ENCODE measurements at places on chromosomes 7 and 10. TPM values are rescaled to one million over a fixed set of nuclear protein-coding genes. Genes with fewer than 3 reads are reported as not detected.

SFRP5 gene
- not detected for polyA plus RNA-seq

RBP4 gene
- polyA plus RNA-seq: 8.2 TPM

GPR158 gene
- 21.5 TPM for polyA plus RNA-seq

PSMG3 gene
- 21.5 TPM for polyA plus RNA-seq

FAM25G gene
- polyA plus RNA-seq: not detected

FAM180A gene
- polyA plus RNA-seq: not detected

PDZD7 gene
- 5.0 TPM for polyA plus RNA-seq

FBXO24 gene
- not detected for polyA plus RNA-seq

WDFY4 gene
- not detected for polyA plus RNA-seq

GAD2 gene
- polyA plus RNA-seq: 53.2 TPM

ITPRID1 gene
- not detected for polyA plus RNA-seq

ZNF365 gene
- polyA plus RNA-seq: 21.0 TPM

KAZALD1 gene
- polyA plus RNA-seq: not detected

NEUROD6 gene
- 0.11 TPM for polyA plus RNA-seq

TMEM26 gene
- not detected for polyA plus RNA-seq

SP4 gene
- polyA plus RNA-seq: 6.6 TPM

NKX1-2 gene
- polyA plus RNA-seq: 0.16 TPM

ASB4 gene
- not detected for polyA plus RNA-seq

C7orf33 gene
- polyA plus RNA-seq: not detected

PNLIPRP3 gene
- polyA plus RNA-seq: not detected

OTUD1 gene
- 4.1 TPM for polyA plus RNA-seq

LIMK1 gene
- polyA plus RNA-seq: 0.46 TPM

ITGB8 gene
- 3.3 TPM for polyA plus RNA-seq

CHAT gene
- polyA plus RNA-seq: not detected

ZNF727 gene
- 9.8 TPM for polyA plus RNA-seq

HOXA6 gene
- not detected for polyA plus RNA-seq

HHEX gene
- not detected for polyA plus RNA-seq

VIPR2 gene
- polyA plus RNA-seq: not detected

CAMK2B gene
- 164 TPM for polyA plus RNA-seq

CDH23 gene
- polyA plus RNA-seq: 7.6 TPM

FGFBP3 gene
- 0.77 TPM for polyA plus RNA-seq

NKX2-3 gene
- polyA plus RNA-seq: not detected

NODAL gene
- polyA plus RNA-seq: 0.99 TPM

HPSE2 gene
- polyA plus RNA-seq: not detected

GBX1 gene
- polyA plus RNA-seq: not detected

TMEM225B gene
- not detected for polyA plus RNA-seq

DDX56 gene
- 20.4 TPM for polyA plus RNA-seq

HTRA1 gene
- 73.1 TPM for polyA plus RNA-seq

FOXI2 gene
- not detected for polyA plus RNA-seq
